ENCODE measurements at places on chromosomes 16 and 17.

- no peak for DNase-seq
These were observed 127.0 kb downstream of the BANP start for GRCh38 chr16:88078111-88078775.

DNA sequence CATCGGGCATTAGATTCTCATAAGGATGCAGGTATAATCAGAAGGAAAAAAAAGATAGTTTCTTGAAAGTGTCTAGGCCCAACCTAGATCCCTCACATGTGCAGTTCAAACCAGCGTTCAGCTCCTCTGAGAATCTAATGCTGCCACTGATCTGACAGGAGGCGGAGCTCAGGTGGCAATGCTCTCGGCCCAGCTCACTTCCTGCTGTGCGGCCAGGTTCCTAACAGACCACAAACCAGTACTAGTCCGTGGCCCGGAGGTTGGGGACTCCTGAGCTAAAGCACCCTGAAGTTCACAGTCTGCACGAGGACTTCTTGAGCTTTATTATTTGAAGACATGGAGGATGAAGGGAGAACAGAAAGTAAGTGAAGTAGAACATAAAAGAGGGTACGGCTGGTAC, 16.8 kb downstream of the SMCR8 start:
- no peak for DNase-seq

DNA sequence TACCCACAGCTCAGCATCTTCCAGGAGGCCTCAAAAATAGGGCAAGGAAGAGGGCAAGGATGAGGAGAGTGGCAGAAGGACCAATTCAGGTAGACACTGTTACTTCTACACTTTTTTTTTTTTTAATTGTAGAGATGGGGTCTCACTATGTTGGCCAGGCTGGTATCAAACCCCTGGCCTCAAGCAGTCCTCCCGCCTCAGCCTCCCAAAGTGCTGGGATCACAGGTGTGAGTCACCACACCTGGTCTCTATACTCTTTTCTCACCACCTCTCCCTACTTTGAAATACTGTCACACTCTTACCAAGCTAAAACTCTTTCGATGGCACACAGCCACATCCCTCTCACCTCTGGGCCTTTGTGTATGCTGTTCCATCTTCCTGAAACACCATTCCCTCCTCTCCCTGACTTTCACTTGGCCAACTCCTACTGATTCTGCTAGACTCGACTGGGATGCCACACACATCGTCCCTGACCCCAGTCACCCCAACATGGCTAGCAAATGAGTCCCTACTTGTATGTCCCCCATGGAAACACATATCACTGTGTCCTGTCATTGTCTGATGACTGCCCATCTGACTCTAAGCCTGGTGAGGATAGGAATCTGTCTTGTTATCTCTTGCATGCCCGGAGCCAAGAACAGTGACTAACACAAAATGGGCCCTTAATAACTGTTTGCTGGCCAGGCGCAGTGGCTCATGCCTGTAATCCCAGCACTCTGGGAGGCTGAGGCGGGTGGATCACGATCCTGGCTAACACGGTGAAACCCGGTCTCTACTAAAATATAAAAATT, 7.2 kb upstream of the SLC43A2 start:
- no peak for DNase-seq

DNA sequence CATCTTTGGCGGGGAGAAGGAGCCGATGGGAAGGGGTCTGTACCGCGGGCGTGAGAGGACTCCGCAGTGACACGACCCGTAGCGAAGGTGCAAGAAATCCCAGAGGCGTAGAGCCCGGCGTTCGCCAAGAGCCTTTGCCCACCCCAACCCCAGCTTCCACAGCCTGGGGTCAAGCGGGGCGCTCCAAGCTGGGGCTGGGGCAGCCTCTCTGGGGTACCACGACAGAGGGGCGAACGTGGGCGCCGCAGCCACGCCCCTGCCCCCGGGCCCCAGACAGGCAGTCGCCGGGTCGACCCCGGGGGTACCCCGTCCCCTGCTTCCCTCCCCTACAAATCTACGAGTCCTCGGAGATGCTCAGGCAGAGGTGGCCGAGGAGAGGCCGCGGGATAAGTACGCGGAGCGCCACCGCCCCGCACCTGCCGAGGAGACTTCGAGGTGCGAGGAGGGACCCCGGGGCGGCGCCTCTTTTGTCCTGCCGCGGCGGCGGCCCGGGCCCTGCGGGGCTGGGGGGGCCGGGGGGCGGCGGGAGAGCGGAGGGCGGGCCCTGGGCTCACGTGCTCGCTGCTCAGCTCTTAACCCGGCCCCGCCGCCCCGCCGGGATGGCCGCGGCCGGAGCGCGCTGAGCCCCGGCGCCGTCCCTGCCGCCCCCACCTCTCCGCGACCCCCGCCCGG, at the start of gene ADAM11:
Gene ADAM11, plus strand, starts transcription at position 575 of the 672 bp plus-strand sequence. CDS start 212 bp downstream, outside the sequence.
- DNase-seq, result no peak

- no peak for DNase-seq
These were observed 1.4 kb downstream of the FMNL1 start for GRCh38 chr17:45222996-45223538.

GRCh38 chr16:75948886-75949285, 222.6 kb upstream of the CPHXL start:
- no peak for DNase-seq

DNA sequence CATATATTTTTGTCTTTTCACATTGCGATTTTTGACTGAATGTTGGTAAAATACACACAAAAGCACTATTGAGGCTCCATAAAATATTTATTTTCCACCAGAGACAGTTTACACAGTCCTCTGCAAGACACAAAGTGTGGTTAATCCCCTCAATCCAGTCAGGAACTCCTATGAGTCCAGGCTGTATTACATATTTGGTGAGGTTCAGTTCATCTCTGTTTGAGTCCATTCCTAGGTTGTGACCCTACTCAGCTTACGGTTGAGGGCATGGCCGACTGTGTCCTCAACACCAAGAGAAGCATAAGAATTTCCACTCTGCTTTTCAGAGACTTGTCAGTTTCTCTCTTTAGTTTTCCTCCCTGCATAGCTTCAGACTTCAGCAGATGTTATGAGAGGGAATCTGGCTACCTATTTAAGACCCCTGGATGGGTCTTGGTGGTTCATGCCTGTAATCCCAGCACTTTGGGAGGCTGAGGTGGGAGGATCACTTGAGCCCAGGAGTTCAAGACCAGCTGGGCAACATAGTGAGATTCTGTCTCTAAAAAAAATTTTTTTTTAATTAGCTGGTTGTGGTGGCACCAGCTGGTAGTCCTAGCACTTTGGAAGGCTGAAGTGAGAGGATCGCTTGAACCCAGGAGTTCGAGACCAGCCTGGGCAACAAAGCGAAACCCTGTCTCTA, 25.1 kb downstream of the ARL4D start:
- no peak for DNase-seq

DNA sequence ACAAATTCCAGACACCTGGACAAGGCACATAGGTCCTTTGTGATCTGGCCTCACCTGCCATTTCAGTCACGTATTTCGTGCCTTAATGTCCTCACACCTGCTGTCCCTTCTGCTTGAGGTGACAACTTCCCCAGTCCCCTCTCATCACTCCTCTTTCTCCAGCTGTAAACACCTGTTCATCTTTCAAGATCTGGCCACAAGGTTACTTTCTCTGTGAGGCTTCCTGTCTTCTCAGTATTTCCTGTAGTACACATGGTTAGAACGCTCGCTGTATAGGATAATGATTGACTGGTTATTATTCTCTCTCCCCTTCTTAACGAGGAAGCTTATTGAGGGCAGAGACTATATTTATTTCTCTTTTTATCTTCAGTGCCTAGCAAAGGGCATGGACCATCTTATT, 74.5 kb upstream of the PMFBP1 start:
- no peak for DNase-seq
